ENCODE measurements at places on chromosomes 2 and 18.
A peak's percentile ranks its signal among the peaks of the same experiment; 100 is the strongest.

- no peak for DNase-seq
Measured at GRCh38 chr18:79875531-79875919, 75.9 kb downstream of the SLC66A2 start.

DNA sequence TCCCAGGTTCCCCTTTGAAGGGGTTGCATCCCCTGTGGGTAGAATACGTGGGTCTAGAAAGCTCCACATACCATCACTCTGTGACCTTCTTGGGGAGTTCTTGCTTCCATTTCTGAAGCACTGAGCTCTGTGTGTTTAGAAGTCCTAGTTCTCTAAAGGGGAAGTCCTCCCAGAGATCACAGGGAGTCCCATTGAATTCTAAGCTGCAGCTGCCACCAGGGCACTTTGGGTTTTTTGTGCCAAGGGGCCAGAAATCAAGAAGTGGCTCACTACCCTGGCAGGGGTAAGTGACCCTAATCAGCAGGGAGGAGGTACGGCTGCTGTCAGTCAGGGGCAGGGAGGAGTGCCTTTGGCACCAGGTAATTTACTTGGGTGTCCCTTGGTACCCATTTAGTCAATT is 70.9 kb downstream of the EHD3 start:
- DNase-seq, result peak; percentile 13

DNA sequence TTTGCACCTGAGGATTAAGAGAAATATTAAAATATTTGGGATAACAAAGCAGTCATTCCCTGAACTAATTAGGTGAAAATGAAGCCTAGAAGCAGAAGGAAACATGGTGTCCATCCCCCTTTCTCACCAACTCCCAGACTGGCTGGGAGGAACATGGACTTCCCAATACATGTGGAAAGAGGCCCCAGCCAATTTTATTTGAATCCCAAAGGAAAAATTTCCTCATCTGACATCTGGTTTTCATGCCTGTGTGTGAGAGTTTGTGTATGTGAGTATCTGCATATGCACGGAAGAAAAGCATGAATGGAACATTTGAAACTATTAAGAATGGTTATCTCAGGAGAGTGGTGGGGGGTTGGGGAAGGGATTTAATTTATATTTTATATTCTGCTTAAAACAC is 84.3 kb downstream of the COPS8 start:
- DNase-seq, result no peak

DNA sequence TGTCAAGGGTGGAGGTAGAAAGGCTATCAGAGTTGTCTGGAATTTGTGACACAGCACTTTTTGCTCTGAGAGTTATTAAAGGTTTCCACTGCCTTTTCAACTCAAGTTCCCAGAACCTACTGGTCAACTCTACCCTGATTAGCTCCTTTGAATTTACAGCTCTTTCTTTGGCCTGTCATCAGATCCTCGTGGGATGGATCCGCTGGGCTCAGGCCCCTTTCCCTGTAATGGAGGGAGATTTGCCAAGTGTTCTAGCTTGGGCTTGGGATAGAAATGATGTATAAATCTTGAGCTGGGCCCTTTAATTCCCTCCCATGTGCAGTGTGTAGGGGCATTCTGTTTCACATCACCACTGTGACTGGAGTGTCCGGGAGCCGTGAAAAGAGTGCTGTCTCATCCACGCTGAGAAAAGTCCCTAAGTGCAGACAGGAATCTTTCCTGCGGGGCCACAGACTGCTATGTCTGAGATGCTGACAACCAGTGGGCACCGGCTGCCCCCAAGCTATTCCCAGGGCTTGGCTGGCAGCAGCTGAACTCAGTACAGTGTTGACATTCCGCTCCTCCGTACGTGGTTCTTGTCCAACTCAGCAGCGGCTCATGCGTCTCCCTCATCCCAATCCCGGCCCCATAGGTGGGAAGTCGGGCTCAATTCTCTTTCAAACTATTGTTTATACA is 46.9 kb upstream of the ARHGAP28 start:
- DNase-seq, result no peak

GRCh38 chr18:71995904-71996465 is 548.2 kb downstream of the CBLN2 start:
- DNase-seq, result no peak

DNA sequence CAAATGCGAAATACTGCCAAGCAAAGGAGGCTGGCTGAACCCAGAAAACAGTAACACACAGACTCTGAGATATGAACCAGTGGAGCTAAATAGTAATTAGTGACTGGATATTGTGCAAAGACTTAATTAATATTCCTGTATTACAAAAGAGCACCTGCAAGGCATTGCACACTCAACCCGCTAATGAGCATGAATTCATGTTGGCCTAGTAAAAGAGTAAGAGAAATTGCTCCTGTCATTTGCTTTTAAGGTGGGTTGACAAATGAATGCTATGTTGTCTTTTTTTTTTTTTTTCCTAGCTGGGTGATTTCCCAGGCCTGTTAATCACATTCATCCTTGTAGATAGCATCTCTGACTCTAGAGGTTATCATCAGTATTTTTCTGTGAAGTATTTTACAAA is 87.0 kb upstream of the CERS6 start:
- no peak for DNase-seq

DNA sequence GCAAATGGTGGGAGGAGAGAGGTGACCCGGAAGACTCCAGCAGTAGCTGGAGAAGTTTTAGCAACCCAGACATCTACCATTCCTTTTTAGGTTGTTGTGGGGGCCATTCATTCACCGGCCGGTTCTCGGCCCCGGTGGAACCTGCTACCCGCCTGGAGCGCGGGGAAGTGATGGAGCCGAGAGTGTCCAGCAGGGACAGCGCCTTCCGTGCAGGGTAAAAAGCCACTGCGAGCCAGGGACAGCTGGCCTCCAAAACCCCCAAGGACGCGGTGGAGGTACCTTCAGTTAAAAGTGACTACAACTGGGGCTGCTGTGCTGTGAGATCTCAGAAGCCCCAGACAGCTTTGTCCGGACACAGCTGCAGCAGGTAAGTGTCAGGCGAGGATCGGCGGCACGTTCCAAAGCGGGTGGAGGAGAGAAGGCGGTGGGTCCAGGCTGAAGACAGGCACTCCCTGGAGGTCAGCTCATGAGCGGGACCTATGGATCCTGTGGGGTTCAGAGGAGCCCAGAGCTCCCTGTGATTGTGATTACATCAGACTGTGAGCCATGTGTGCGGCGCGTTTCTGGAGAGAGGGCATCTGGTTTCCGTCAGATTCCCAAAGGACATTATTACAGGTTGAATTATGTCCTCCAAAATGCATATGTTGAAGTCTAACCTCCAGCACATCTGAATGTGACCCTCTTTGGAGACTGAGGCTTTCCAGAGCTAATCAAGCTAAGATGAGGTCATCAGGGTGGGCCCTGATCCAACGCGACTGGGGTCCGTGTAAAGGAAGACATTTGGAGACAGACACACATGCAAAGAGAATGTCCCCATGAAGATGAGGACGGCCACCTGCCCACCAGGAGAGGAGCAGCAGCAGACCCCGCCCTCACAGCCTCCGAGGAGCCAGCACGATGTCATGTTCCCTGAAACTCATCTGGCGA is 276.3 kb downstream of the EIPR1 start:
- DNase-seq, result no peak

DNA sequence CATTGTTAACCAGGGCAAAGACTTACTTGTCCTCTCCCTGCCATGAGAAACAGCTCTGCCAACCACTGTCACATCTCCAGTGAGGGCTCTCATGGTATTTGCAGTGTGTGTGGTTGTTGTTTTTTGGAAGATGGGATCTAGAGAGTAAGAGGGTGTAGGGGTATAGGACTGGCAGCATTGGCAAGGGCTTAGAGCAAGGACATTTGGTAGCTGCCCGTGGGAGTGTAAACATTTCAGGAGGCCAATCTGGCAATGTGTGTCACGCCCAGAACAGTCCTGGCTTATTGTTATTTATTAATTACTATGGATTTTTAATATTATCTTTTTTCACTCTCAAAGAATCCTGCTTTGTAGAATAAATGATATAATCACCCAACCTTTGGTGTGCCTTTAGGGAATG is 90.5 kb downstream of the TMEM17 start:
- no peak for DNase-seq
